Stimulated activated CD4-positive, alpha-beta T cell treated with anti-CD3 and anti-CD28 coated beads, Interleukin-12 subunit alpha, Interleukin-12 subunit beta, amount 100 ng/mL, for 48 hours (primary cell): ENCODE measurements at places on chromosomes 6 and 20.

GRCh38 chr6:163313566-163313965 is 101.0 kb upstream of the QKI start:
- DNase-seq, result no peak

GRCh38 chr20:17638835-17639407 is 43.1 kb downstream of the RRBP1 start:
- DNase-seq, result no peak

GRCh38 chr6:53309059-53309900 is 39.5 kb downstream of the ELOVL5 start:
- DNase-seq, result no peak

DNA sequence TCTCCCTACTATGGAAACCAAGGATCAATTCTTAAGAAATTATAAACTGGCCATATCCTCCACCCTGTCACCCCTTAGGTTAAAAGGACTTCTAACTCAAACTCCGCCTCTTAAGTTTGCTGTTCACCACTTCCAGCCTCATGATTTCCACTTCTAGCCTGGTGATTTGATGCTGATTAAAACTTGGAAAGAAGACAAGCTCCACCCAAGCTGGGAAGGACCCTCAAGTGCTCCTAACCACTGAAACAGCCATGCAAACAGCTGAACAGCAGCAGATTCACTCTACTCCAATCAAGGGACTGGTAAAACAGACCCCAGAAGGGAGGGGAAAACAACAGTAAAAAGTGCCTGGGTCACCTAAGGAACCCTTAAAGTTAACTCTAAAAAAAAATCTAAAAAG is 10.3 kb downstream of the LCA5 start:
- no peak for DNase-seq

GRCh38 chr6:107763946-107764345 is 60.2 kb downstream of the SCML4 start:
- DNase-seq, result no peak

- no peak for DNase-seq
Measured at GRCh38 chr6:79334674-79335073, 100.2 kb upstream of the HMGN3 start.

GRCh38 chr20:51597389-51598231 is 55.1 kb upstream of the NFATC2 start:
- no peak for DNase-seq

DNA sequence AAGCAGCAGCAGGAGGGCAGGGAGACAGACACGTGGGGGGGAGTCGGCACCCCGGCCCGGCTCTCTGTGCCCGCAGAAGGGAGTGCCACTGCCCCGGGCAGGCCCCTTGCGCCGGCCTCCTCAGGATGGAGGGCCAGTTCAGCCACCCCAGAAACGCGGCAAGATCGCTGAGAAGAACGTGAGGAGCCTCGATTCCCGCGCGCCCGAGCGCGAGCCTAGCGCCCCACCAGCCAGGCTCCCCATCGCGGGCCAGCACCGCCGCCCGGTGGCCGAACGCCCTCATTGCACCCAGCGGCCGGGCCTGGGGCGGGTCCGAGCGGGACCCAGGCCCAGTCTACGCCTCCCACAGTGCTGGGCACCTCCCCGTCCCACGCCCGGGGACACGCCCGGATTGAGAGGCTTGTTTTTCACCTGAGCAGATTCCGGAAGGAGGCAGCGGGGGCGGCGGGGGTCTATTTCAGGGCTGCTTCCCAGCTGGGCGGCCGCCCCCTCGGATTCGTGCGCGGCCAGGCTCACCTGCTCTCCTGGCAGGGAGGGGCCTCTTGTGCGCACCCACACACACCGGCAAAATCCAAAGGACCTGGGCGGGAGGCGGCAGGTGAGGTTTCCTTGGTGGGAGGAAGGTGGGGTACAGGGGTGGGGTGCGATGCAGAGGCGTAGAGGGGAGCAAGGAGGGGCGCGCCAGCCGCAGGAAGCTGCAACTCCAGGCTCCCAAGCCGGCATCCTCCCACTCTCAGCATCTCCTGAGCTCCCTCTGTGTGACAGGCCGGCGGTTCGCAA is 9.0 kb upstream of the GRM4 start:
- peak; percentile 71 for DNase-seq

- no peak for DNase-seq
Measured at GRCh38 chr6:129730477-129731165, 20.6 kb upstream of the ARHGAP18 start.

DNA sequence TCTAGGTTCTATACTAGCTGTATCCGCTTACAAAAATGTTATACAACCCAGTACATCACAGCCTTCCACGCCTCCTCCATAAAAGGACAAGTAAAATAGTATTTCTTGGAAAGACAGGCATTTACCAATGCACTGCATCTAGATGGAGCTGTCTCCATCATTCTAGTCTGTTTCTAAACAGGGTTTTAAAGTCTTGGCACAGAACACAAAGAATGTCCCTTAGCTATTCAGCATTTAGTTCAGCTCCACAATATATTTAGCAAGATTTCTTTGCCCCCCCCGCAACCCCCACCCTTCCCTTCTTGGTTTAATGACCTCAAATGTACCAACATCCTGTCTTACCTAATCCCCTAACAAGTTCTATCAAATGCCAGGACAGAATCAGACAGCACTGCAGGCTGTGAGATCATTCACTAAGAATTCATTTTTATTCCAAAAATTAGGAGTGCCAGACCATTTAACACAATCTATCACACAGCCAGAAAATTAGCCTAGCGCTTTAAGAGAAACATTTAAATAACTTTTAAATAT is 198.6 kb downstream of the BACH2 start:
- no peak for DNase-seq

GRCh38 chr6:46715141-46715540 is 20.0 kb downstream of the PLA2G7 start:
- no peak for DNase-seq

DNA sequence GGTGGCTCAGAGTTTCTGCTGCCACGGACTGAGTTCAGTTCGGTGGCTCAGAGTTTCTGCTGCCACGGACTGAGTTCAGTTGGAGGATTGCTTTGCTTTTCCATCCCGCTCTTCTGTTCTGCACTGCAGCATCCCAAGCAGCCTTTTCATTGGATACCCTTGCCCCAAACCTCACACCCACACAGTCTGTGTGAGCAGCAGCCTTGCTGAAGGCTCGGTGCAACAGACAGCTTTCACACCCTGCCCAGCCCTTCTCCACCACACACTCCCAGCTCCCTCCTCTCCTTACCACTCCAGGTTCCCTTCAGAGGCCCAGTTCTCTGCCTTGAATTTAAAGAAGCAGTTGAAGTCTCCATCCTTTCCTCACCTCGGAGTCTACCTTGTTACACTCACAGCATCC is 52.5 kb upstream of the CHD6 start:
- no peak for DNase-seq

- no peak for DNase-seq
Measured at GRCh38 chr6:113901482-113901881, 44.3 kb downstream of the MARCKS start.

DNA sequence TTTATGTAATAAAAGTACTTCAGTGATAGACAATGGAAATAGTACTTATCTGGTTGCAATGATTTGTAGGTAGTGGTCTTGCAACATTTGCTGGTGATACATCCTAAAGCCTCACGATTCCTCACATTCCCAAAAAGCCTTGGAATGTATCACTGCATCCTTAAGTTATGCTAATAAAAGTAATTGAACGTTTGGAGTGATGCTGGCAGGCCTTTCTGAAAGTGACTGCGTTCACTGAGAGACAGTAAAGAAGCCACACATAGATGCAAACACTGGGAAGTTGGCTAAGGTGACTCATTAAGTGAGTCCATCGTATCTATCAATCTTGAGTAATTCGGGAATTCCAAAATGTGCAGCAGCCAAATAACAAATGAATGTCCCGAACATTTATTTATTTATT is 444.1 kb upstream of the SOX4 start:
- no peak for DNase-seq

DNA sequence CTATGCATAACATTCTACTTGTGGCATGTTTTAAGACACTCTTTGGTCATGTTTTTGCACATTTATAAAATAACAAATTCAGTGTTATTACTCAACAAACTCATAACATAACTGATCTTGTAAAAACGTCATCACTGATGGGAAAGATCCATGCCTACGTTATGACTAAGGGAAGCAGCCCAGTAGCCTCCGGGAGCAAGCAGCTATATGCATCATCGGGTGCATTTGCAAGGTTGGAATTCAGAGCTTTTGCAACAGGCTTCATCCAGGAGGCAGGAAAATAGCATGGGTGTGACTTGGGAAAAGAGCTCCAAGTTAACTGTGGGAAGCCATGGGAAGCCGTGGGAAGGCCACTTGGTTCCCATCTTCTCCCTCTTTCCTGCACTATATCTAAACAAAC is 271.6 kb upstream of the SGK1 start:
- DNase-seq, result no peak

- no peak for DNase-seq
Measured at GRCh38 chr6:170117111-170117972, 173.5 kb downstream of the DLL1 start.

GRCh38 chr20:48790473-48791003 is 37.3 kb downstream of the PREX1 start:
- DNase-seq, result no peak

- DNase-seq, result no peak
Measured at GRCh38 chr6:31730631-31731086, 1.6 kb upstream of the DDAH2 start.

DNA sequence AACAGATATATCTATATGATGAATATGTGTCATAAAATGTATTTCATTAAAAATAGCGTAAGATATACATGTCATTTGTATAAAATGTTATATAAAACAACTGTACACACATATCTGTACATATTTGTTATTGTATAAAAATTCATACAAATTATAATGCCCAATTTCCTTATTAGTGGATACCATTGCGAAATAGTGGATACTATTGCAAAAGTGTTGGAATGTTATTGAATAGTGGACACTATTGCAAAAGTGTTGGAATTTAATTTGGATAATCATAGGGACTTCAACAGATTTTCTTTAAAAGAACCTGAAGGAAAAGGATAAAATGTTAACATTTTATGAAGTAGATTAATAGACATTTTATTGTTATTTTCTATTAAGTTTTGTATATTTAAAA is 487.4 kb downstream of the HAO1 start:
- DNase-seq, result no peak

GRCh38 chr20:17129089-17129488 is 97.8 kb upstream of the PCSK2 start:
- DNase-seq, result no peak

DNA sequence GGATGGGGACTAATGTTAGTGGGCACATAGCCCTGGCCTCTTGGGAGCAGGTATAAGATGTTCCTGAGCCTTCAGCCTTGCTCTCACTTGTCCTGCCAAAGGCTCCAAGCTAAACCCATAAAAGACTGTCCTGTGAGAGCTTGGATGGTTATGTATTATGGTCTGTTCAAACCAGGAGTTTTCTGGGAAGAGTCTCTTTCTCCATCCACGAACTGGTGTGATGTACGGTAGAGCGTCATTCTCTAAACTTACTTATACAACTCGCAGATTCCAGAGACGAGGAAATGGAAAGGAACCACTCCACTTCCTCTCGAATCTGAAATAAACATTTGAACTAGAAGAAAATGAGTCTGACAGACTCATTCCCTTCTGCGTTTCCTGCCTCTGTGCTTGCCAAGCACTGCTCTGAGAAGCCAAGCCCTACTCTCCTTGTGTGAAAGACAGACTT is 5.3 kb downstream of the SOBP start:
- DNase-seq, result no peak

GRCh38 chr6:90502381-90502780 is 84.5 kb downstream of the MAP3K7 start:
- no peak for DNase-seq

GRCh38 chr6:138814179-138814834 is 18.4 kb downstream of the ECT2L start:
- DNase-seq, result no peak

GRCh38 chr20:20303742-20304141 is 64.2 kb upstream of the INSM1 start:
- DNase-seq, result no peak

DNA sequence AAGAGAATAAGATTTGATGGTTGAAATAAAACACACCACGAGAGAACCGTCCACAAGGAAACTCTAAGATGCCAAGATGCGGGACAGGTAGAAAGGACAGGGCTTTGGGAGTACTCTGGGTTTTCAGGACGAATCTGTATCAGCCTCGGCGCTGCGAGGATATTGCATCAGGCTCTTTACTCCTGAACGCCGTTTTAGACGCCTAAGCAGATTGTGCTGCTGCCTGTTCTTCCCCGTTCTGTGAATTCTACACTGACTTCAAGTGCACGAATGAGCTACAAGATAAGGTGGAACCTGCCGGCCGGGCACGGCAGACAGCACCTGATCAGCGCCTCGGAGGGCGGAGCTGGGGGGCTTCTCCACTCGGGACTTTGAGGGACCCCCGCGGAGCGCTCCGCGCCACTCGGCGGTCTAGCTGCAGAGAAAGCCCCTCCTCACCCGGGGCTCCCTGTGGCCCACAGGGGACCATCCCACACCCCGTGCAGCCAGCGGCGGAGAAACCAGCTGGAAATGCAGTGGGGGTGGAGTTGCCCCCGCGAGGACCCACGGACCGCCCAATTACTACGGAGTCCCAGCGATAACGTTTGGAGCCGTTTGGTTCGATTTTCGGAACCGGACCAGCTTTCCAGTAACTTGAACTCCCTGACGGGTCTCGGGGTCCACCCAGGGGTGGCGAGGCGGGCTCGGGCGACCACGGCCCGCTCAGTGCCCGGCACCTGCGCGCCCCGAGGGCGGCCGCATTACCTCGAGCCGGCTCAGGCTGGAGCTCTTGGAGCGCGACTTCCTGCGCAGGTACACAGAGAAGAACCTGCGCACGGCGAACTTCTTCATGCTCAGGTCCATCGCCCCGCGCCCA is 646 bp downstream of the RPS6KA2 start:
- DNase-seq, result no peak

- no peak for DNase-seq
Measured at GRCh38 chr6:26554447-26554696, 16.2 kb downstream of the HMGN4 start.

- no peak for DNase-seq
Measured at GRCh38 chr6:151069641-151070040, 170.1 kb upstream of the AKAP12 start.

- no peak for DNase-seq
Measured at GRCh38 chr20:61699495-61700374, 365.9 kb downstream of the TAF4 start.

GRCh38 chr6:137403443-137403842 is 90.8 kb downstream of the OLIG3 start:
- no peak for DNase-seq

- DNase-seq, result no peak
Measured at GRCh38 chr6:6771964-6772363, 183.4 kb downstream of the LY86 start.

- no peak for DNase-seq
Measured at GRCh38 chr6:15893556-15894253, 230.9 kb upstream of the DTNBP1 start.

- no peak for DNase-seq
Measured at GRCh38 chr6:77883851-77884250, 231.0 kb downstream of the MEI4 start.

DNA sequence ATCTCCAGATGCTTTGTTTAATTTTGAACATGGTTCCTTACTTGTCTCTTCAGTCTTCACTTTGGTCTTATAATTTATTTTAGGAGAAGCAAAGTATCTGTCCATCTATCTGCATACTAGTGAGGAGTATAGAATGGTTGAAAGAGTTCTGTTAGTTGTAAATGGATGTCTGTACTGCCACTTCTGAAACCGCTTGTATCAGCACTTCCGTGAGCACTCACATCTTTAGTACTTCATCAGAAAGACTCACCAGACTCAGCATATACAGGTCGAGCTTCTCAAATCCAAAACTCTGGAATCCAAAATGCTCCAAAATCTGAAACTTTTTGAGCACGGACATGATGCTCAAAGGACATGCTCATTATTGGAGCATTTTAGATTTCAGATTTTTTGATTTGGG is 142.0 kb upstream of the GLP1R start:
- DNase-seq, result no peak
